ENCODE measurements at places on chromosomes 1 and 21.

- DNase-seq = no peak
These were observed 2.0 kb downstream of the CAMSAP2 start for GRCh38 chr1:200740571-200741208.

GRCh38 chr1:2442661-2443060 lies 30.3 kb upstream of the PEX10 start:
- DNase-seq = no peak

DNA sequence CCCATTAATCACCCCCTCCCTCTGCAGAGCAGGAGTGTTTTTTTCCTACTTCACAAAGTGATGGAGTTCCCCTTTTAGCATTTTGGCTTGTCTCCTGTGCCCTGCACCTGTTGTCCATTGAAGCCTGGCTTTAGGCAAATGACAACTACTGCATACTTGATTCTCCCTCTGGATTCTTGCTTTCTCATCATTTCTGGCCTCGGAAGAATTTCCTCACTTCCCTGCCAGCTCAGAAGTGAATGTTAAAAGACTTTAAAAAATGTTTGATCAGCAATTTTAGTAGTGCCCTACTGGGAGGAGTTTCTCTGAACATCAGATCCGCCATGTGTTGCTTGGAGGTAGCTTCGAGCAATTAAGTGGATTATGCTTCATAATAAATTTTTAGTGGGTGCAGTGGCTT lies 28.1 kb downstream of the RCOR3 start:
- DNase-seq = no peak

DNA sequence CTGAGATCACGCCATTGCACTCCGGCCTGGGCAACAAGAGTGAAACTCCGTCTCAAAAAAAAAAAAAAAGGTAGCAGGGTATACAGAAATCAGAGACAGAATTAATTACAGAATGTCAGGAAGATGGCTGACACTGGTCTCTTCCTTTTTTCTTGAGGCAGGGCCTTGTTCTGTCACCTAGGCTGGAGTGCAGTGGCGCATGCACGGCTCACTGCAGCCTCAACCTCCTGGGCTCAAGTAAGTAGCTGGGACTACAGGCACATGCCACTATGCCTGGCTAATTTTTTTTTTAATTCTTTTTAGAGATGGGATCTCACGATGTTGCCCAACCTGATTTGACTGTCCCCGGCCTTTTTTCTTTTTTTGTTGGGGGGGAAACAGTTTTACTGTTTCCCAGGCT lies 16.4 kb downstream of the RNU5D-1 start:
- DNase-seq = no peak

GRCh38 chr1:248872752-248873408 lies 14.0 kb upstream of the ZNF692 start:
- DNase-seq = no peak

- no peak for DNase-seq
These were observed 1.2 kb downstream of the PSMG1 start for GRCh38 chr21:39182016-39182415.

DNA sequence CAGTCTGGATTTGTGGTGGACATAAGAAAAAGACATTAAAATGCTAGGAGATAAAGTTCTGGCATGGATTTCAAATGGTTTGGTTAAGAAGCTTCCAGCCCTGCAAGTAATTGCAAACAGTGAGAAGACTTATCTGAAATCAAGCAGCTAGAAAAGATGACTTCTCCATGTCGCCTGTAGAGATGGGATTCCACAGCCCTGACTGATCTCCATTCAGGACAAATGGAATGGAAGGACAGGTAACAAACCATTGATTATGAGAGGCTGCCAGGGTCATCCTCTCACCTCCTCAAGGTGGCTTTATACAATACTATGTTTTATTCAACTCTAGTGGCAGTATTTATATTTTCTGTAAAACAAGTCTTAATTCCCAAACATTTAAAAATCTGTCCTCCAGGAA lies 237.9 kb downstream of the HLX start:
- DNase-seq = no peak

DNA sequence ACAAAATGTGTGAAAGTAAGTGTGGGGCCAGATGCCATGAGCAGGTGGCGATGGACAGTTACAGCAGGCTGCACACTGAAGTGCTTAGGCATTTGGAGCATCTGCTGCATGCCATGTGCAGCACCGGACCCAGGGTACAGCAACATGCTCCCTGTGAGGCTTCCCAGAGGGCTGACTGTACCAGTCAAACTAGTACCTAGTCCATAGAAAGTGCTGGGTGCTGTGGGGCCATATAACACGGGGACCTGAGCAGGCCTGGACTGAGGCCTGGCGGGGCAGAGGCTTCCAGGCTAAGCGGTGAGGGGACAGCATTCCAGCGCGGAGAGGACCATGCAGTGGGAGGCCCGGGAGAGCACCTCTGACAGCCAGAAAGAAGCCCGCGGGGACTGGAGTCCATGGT lies 29.9 kb upstream of the PKP1 start:
- DNase-seq = no peak

GRCh38 chr21:36591326-36591970 lies 107.5 kb upstream of the SIM2 start:
- DNase-seq = no peak

DNA sequence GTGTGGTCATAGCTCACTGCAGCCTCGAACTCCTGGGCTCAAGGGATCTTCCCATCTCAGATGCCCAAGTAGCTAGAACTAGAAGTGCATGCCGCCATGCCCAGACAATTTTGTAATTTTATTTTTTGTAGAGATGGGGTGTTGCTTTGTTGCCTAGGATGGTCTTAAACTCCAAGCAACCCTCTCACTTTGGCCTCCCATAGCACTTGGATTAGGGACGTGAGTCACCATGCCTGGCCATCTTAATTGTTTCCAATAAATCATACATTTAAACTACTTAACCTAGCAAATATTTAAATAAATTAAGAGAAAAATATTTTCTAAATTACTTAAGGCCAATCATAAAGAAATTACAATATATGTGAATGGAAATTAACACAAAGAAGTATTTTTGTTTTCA lies 35.1 kb upstream of the ADGRL4 start:
- no peak for DNase-seq

GRCh38 chr21:16587141-16587581 lies 857.4 kb downstream of the USP25 start:
- DNase-seq = no peak

DNA sequence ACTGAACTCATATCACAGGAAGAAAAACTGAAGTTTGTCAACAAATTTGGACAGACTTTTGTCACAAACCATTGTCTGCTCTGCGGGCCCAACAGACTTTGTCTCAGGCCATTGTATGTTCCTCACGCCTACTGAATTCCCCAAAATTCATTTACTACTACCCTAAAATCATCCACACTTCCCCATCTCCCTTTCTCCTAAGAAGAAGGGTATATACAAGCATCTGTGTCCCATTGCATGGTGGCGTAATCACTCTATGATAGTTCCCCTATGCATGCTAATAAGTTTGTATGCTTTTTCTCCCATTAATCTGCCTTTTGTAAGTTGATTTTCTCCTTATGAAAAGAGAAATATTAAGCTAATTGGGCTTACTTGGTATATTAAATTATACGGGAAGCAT lies 54.9 kb upstream of the ATF3 start:
- DNase-seq = no peak

- DNase-seq = no peak
These were observed 9.7 kb upstream of the GPR61 start for GRCh38 chr1:109529881-109530456.

GRCh38 chr1:61433646-61434045 lies 291.3 kb downstream of the TM2D1 start:
- no peak for DNase-seq

DNA sequence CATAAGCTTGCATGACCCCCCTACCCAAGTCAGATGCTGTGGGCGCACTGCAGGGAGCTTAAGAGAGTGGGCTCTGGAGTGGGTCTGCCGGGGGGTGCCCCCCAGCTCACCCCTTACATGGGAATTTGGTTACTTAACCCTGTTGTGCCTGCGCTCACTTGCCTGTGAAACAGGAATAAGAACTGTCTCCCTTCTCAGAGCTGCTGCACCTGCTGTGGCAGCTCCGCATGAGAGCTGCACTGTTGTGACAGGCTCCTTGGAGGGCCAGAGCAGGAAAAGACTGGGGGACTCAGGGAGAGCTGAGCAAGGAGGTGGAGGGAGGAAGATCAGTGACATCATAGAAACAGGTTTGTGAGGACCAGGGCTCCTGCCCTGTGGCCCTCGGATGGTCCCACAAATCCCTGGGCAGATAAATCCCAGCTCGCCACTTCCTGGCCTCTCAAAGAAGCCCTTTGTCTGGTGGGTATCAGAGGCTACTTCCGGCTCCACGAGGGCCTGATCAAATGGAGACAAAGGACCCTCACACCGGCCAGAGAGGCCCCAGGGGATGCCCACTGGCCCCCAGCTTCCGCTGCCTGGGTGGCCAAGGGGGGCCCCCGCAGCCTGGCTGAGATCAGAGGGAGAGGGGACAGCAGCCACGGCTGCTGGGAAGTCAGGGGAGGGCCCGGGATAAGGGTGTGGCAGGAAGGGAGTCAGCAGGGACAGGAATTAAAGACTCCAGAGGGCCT lies 28.9 kb upstream of the LAPTM5 start:
- no peak for DNase-seq

GRCh38 chr1:78318011-78318410 lies 172.8 kb upstream of the PTGFR start:
- no peak for DNase-seq

GRCh38 chr1:228445490-228445842 lies 28.8 kb upstream of the TRIM17 start:
- DNase-seq = no peak

DNA sequence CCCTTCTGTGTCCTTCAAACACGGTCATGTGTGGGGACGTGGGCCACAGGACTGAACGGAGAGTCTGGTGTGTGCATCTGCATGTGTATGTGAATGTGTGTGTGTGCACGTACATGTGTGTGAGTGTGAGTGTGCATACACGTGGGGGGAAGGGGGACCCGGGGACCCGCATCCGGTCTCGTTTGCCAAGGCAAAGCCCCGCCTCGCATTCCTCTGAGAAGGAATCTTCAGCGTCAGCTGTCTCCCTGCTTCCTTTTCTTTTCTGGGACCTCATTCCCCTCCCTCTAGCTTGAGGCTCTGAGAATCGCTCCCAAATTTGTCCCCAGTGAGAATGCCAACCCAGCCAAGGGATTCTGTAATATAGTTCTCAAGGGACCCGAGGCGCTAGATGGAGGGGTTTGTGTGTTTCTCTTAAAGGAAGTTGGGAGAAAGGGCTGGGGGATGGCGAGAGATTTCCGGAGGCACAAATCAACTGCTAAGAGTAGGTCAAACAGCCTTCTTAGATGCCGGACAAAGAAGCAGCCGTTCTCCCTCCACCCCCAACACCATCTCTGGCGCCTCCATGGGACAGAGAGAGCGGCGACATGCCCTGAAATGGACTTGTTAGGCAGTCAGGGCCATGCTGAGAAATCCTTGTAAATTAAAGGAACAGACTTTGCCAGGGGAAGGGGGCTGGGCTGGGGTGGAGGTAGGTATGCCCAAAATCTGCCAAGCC lies 6.6 kb downstream of the IFFO2 start:
- no peak for DNase-seq

GRCh38 chr1:90729504-90730242 lies 12.6 kb upstream of the BARHL2 start:
- no peak for DNase-seq

GRCh38 chr1:162725301-162725837 lies 65.1 kb upstream of the HSD17B7 start:
- no peak for DNase-seq

GRCh38 chr1:56570924-56571372 lies 8.4 kb downstream of the PLPP3 start:
- DNase-seq = no peak

GRCh38 chr1:65299328-65299727 lies 10.0 kb upstream of the DNAJC6 start:
- DNase-seq = no peak

DNA sequence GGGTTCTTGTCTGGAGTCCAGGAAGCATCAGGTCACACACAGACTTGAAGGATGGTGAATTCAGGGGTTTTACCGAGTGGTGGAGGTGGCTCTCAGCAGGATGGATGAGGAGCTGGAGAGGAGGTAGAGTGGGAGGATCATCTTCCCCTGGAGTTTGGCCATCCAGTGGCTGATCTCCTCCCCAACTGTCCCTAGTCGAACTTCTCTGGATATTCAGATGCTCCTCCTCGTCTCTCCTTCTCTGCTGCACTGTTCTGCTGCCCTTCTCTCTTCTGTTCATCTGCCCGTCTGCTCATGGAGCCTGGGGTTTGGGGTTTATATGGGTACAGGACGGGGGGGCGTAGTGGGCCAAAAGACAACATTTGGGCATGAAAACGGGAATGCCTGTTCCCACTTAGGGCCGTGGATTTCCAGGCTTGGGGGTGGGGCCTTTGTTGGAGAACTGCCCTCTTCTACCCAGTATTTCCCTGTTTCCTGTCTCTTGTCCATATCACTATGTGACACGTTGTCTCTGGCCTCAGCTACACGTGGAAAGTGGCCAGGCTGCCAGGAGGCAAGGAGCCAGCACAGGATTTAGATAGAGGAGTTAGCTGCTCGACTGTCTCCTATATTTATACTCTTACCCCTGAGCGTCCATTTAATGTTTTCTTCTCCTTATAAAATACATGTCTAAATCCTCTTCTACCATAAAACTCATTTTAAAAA lies 76.7 kb downstream of the SIPA1L2 start:
- no peak for DNase-seq

GRCh38 chr21:44958471-44959191 lies 18.8 kb downstream of the SLX9 start:
- no peak for DNase-seq

DNA sequence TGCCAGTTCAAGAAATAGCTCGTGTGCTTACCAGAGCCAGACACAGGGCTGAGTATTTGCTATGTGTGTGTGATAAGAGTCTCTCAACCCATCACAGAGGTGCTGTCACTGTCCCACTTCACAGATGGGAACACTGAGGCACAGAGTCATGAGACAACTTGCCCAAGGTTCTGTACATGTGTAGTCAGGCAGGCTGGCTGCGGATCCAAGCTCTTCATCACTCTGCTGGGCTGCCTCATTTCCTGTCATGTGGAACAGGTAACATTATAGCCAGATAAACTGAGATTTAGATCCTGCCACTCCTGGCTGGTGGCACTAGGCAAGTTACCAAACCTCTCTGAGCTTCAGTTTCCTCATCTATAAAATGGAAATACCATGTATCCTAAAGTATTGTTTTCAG lies 77.8 kb downstream of the ITPKB start:
- no peak for DNase-seq
